ENCODE measurements at places on chromosomes 4 and X.

GRCh38 chr4:28221536-28221935, 1360.9 kb downstream of the STIM2 start:
- no peak for DNase-seq

GRCh38 chr4:53015681-53016080, 153.6 kb downstream of the RASL11B start:
- no peak for DNase-seq

DNA sequence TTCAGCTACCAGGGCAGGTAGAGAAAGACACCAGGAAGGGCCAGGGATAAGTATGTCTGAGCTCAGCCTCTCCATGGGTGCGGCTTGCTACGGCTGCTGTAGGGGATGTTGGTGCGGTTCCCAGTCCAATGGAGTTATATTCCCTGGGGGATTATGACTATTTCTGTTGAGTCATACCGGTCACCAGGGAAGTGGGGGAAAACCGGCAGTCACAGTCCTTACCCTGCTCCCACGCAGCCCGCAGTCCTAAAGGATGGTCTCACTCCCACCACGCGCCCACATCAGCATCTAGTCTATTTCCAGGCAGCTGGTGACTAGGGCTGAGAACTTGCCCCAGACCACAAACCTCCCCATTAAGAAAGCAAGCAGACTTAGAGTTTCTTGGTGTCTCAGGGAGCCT, 191.6 kb downstream of the VEGFC start:
- no peak for DNase-seq

GRCh38 chr4:151267104-151267503, 9.9 kb upstream of the PRSS48 start:
- no peak for DNase-seq

GRCh38 chr4:7689773-7690693, 249.6 kb downstream of the AFAP1 start:
- DNase-seq, result no peak

GRCh38 chr4:148224476-148224875, 217.7 kb downstream of the NR3C2 start:
- no peak for DNase-seq

DNA sequence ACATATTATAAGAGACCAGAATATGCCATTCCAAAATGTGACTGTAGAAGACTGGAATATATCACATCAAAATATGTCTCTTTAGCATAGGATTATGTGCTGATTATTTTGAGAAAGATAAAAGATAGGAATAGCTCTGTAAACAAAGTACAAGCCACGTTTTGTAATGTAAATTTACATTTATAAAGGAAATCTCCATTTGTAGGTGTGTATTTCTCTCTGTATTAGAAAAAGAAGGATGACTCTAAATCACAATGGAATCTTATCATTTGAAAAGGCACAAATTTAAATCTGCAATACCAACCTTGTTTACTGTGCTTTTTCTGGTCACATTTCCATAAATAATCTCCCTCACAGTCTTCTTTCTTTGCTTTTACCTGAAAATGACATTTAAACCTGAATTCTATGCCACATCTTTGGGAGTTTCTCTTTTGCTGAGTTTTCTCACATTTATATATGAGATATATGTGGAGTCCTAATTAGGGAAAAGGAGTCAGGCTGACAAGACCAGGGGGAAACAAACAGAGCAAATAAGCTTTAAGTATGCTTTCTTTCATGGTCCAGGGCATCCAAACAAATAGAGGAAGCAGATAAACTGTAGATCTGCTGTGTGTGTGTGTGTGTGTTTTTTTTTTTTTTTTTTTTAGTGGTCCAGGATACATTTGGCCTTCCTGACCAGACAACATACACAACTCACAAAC, 244.0 kb downstream of the CPXCR1 start:
- no peak for DNase-seq

DNA sequence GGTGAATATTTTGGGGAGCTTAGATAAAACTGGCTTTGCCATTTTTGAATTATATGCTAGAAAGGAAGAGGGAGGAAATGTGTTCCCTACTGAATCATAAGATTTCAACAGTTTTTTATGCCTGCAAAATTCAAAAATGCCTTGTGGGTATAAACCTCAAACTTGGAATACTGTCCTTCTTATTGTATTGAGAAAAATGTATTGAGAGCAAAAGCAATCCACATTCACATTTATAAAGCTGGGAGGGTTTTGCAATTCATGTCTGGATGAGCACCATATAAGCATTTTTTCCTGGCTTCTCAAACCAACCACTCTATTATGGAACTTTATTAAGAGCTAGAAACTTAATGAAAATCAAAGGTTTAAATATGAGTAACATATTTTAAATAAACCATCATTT, 289.8 kb downstream of the PCDH7 start:
- no peak for DNase-seq

GRCh38 chrX:134600714-134601113, 57.6 kb downstream of the PLAC1 start:
- no peak for DNase-seq

GRCh38 chrX:67353651-67354370, 190.0 kb upstream of the AR start:
- no peak for DNase-seq

DNA sequence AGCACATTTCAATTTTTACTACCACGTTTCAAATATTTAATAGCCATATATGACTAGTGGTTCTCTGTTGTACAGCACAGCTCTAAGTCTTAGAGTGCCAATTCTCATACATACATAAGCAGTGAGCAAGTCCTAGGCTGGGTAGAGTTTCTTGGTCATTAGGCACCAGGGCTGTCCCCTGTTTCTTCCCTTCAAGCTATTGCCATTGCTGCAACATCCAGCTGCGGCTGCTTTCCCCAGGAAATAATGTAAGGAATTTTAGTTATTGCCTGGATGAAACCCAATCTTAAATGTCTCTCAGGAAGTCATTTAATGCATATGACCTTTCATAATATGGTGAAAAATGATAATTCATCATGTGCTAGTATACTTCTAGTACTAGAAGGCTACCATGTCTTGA, 74.1 kb upstream of the PPP3CA start:
- no peak for DNase-seq

DNA sequence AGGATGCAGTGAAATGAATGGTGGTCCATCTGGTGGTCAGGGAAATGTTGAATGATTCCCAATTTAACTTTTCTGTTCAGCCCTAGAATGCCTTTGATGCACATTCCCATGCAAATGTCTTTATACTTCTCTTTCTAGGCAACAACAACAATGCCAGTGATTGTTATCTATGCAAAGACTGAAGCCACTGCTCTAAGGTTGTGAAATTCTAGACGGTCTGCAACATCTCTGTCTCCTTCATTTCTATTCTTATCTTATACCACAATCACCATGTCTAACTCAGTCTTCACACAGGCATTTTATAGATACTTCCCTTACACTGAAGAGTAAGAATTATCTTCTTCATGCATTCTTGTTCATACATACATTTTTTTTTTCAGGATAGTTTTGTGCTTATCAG, 84.5 kb downstream of the HPGD start:
- DNase-seq, result no peak

DNA sequence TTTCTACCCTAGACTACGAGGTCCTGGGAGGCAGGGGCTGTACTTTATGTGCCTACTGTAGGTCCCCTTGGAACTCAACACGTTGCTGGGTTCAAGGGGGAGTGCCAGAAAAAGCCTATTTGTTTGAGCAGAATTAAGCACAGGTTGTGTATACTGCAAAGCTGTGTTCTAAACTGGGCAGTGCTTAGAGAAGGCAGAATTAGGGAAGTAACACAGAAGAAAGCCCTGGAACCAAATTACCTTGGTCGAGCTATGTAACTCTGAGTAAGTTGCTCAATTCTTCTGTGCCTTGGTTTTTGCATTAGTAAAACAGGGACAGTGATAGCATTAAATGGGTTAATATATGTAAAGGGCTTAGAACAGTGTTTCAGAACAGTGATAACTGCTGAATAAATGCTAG, 245.0 kb upstream of the SFRP2 start:
- DNase-seq, result no peak

DNA sequence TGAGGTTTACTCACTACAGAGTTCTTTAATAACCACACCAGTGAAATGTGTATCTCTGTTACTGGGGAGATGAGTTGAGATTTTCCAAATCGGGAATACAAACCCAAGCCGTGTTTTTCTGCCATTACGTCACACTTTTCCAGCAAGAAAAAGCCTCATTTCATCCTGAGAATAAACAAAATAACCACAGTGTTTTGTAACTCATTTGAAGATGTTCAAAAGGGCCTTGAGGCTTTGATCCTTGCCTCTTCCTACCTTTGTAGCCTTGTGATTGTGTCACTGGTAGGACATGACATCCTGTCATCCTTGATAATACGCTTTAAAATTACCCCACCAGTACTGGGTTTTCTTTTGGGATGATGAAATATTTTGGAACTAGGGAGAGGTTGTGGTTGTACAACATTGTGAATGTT, 2.9 kb downstream of the USP11 start:
- DNase-seq, result no peak

- no peak for DNase-seq
Measured at GRCh38 chr4:114040319-114041116, 61.1 kb upstream of the ARSJ start.

DNA sequence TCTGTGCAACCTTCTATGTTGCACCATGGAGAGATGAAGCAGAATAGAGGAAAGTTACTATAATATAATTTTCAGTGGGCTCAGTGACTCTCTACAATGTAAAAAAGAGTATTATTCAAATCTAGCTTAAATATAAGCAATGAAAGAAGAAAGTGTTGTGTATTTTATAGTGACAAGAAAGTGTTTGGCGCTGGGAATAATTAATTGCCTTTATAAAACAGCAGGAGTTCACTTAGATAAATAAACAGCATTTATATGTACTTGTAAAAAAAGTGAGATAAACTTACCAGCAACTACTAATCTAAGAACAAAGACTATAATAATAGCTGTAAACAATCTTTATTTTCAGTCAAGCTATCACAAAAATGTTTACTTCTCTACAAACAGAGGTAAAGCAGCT, 488.9 kb upstream of the PCDH10 start:
- DNase-seq, result no peak

- no peak for DNase-seq
Measured at GRCh38 chrX:119735467-119735866, 22.9 kb upstream of the SOWAHD start.

GRCh38 chrX:8805974-8806373, 4.8 kb upstream of the FAM9A start:
- DNase-seq, result no peak

GRCh38 chr4:10690185-10690907, 5.8 kb upstream of the CLNK start:
- DNase-seq, result no peak

- no peak for DNase-seq
Measured at GRCh38 chr4:54110019-54110416, 10.1 kb downstream of the GSX2 start.

DNA sequence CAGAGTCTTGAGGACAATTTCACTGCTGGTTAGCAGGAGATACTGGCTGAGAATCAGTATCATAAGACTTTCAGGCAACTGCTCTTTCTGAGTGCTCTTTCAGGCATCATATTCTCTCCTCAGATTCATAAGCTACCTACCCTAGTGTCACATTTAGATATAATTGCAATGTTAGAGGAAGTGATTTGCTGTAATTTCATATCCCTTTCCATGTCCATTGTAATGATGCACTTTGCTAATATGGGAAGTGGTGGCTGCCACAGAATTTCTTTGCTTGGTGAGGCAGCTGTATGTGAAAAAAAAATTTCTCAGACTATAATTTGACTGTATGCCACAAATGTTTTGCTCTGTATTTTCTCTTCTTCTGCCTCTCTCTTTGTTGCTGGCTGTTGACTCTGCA, 63.3 kb downstream of the DOCK11 start:
- DNase-seq, result no peak

- DNase-seq, result no peak
Measured at GRCh38 chr4:87525636-87526295, 3.4 kb downstream of the SPARCL1 start.

DNA sequence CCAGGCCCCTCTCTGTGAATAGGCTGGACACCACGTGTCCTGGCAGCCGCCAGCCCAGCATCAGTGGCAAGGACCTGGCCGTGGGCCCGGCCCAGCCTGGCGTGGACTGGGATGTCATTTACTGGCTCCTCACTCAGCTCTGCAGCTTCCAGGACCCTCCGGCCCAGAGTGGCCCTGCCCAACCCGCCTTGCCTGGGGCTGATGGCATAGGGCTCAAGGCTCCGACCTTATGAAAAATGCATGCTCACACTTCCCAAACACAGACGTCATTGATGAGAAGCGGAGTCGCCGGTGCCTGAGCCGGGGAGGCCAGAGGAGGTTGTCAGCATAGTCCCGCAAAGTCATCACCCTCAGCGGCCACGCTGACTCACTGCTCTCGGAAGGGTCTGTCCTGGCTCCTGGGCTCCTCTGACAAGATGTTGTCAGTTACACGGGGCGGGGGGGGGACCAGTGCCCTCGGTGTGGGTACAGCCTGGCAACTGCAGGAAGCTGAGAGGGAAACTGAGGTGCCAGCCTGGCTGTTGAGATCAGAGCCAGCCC, 14.3 kb downstream of the CFAP99 start:
- no peak for DNase-seq

- no peak for DNase-seq
Measured at GRCh38 chrX:48896611-48897011, 957 bp downstream of the TIMM17B start.

DNA sequence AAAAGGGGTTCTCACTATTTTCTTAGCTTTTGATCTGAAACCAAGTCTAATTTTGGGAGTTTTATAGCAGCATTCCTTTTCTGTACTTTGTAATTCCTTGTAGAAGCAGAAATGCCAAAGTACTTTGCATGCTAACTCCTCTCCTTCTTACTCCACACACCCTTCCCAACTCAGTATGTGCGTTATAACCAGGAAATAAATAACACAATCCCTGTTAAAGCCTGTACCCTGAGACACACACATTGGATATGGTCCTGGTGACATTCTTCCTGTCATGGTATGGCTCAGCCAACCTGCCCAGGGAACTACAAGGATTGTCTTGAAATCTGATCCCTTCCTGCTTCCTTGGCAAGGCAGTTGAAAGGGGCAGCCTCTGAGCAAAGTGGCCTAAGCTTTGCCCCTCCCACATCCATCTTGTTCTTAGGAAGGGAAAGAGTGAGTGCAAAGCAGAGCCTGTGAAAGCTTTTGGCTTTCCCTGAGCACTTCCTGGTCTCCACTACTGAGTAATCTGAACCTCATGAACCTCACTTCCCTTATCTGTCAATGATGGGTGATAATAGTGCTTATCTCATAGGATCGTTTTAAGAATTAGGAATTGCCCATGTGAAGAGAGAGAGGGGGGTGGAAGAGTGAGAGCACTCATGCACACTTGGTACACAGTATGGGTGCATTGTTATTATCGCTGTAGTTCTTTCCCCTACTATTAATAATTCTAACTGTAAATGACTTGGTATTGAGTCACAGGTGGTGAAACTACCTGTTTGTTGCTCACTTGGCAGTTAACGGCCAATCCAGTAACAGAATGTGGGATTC, 109.3 kb downstream of the AFF2 start:
- DNase-seq, result no peak

Data from AG04449 (cell line).